ENCODE measurements at places on chromosomes 7 and 10.

GRCh38 chr7:115267503-115267902 is 345.6 kb downstream of the MDFIC start:
- no peak for DNase-seq

DNA sequence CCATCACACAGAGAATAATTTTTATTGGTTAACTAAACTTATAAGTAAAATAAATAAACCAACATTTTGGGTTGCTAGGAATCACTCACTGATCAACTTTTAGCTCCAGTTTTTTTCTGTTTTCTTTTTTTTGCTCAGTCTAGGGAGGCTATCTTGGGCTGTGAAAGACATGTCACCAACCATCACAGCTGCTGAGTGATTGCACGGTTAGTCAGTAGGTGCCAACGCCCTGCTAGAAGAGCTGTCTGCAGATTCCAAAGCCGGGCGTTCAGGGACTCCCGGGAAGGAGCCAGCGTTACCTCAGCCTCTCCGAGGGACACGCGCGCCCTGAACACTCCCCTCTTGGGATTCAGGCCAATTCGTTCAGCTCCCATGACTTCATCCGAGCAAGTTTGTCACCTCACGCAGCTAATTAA is 604 bp upstream of the STAM start:
- DNase-seq, result peak; percentile 64

GRCh38 chr7:117946151-117946633 is 73.0 kb upstream of the CTTNBP2 start:
- DNase-seq, result no peak

GRCh38 chr7:83837683-83838082 is 188.7 kb upstream of the SEMA3E start:
- no peak for DNase-seq

- DNase-seq, result no peak
Observed at GRCh38 chr7:158133515-158134271, 453.9 kb downstream of the PTPRN2 start.

- no peak for DNase-seq
Observed at GRCh38 chr7:14846405-14846804, 56.1 kb downstream of the DGKB start.

GRCh38 chr7:33243319-33243881 is 114.0 kb downstream of the BBS9 start:
- DNase-seq, result no peak

DNA sequence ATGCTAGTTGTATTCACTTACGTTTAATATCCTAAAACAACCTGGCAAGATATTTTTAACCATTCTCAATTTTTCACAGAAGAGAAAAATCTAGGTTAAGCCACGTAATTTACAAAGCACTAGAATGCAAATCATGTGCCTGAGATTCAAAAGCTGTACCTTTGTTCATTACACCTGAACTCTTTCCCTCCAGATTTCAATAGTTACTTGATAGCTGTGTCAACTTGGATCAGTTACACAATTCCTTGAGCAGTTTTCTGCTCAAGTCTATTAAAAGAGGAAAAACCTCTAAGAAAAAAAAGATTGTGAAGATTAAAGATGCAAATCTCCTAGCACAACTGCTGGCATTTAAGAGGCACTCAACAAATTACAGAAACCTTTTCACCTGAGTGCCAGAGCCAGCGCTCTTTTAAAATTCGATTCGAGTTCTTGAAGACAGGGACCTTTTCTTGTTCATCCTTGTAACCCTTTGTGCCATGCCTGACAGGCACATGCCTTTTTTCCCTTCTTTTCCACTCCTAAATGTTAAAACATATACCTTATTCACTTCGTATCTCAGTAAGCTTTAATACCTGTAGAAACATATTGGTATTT is 886 bp downstream of the NSUN6 start:
- no peak for DNase-seq

DNA sequence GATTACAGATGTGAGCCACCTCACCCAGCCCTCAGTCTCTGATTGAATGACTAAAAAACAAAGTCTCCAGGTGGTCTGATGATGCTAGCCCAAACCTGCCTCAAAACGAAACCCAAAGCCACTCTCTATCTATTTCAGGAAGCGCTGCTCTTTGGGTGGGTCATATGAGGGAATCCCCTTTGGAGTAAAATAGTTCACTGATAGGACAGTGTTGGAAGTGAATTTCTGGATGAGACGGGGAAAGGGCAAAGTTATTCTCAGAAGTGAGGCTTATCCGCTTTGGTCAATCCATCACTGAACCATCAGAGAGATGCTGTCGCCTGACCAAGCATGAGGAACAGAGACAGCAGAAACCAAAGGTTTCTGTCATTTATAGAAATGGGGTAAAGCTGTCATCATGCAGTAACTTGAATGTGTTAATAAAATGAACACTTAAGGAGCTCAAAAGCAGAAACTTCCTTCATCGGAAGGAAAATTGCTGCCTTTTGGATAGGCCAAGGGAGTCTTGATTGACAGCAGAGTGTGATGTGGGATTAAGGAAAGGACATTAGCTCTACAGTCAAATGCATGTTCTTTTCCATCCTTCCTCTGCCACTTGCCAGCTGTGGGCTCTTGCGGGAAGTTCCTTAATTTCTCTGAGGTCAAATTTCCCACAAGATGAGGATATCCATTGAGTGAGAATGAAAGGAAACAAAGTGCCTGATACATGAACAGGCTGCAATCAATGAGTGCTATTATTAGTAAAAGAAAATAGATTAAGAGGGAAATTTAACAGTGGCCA is 64.9 kb upstream of the C1QL3 start:
- DNase-seq, result no peak

DNA sequence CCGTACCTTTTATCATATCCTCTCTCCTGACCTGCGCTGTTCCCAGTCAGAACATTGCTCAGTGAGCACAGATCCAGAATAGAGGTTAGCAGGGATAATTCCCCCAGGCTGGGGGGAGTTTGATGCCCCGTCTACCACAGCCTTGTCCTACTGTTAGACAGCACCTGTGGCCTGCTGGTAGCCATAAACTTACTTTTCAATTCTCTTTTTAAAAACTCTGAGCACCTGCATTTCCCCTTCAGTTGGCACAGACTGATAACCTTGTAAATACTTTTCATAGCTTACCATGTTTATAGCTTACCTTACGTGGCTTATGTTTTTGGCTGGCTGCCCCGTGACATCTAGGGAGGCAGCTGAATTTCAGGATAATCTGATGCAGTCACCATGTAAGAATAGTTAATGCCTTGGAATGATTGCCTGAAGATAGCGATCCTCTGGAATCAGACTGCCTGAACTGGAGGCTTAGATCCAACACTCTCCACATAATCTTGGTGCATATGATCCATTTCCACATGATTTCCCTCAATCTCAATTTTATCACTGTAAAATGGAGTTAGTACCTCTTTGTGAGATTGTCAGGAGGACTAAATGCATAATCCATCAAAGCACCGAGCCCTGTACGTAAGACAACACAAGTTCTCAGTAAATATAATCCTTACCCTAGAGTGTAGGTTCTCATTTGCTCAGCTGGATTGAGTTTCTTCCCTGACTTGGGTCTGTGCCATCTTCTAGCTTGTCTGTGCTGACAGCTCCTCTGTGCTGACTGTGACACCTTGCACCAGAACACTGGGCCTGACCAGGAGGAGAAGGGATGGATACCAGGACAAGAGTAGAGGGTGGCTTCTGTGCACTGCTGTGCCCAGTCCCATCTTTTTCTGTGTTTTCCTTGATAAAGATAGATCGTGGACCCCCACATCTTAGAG is 111.7 kb upstream of the GJD4 start:
- no peak for DNase-seq
